Head of caudate nucleus (tissue), 42 donors: ENCODE measurements at places on chromosomes 7 and 10.

DNA sequence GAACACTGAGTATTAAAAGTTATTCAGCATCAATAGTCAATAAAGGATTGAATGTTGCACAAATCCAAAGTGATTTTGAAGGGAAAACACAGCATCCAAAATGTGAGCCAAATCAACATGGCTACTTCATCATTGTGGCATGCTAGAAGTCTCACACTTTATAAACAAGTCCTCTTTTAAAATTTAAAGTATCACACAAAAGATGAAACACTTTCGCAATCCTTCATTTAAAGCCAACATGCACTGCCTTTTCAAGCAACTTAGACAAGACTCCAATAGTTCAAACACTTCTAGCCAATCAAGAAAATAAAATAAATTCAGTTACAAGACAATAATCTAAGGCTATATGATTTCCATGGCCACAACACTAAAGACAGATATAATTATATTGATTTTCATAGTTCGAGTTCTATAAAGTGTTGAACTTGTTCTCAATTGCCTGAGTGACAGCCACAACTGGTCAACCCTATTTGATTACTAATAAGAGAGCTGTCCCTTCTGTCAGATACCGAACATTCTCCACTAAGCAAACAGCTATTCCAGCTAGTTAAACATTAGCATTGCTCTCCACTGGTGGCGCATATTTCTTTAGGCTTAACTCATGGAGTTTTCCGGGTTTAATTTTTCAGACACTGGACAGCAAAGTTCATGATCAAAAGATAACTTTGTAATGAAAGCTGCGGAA is 8.3 kb downstream of the EBF3 start:
- no peak for DNase-seq

GRCh38 chr7:44849259-44849884 is 1.5 kb upstream of the H2AZ2 start:
- no peak for DNase-seq

DNA sequence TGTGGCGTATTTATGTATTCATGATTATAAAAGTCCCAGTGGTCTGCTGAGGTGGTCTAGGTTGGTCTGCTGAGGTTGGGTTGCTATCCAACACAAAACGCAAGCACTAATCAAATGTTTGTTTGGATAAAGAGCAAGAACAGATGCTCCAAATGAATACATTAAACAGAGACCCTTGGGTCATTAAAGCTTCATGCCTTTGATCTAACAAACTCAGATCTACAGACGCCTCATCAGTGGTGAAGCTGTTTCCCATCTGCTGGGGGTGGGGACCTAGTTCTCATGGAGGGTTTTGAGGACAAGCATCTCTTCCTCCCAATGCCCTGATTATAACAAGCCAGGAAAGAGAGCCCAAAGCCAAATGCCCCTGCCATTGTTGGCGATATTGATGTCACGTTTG is 786.7 kb downstream of the NRG3 start:
- no peak for DNase-seq

DNA sequence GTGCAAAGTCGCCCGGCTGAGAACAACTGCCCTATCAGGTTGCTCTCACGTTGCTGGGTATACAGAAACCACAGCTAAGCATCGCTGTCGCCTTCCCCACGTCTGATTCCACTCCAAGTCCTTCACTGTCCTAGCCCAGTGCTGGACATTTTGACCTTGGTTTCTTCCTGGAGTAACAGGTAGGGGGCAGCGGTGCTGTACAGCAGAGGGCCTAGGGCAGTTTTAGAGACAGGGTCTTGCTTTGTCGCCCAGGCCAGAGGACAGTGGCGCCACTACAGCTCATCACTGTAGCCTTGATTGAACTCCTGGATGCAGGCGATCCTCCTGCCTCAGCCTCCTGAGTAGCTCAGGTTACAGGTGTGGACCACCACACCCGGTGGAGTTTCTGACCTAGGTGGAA is 2.6 kb downstream of the CLDN15 start:
- DNase-seq, result no peak

GRCh38 chr7:33107136-33108066 is 1.8 kb downstream of the RP9 start:
- DNase-seq, result peak; percentile 74

- no peak for DNase-seq
Measured at GRCh38 chr10:121851786-121852185, 76.0 kb downstream of the ATE1 start.

DNA sequence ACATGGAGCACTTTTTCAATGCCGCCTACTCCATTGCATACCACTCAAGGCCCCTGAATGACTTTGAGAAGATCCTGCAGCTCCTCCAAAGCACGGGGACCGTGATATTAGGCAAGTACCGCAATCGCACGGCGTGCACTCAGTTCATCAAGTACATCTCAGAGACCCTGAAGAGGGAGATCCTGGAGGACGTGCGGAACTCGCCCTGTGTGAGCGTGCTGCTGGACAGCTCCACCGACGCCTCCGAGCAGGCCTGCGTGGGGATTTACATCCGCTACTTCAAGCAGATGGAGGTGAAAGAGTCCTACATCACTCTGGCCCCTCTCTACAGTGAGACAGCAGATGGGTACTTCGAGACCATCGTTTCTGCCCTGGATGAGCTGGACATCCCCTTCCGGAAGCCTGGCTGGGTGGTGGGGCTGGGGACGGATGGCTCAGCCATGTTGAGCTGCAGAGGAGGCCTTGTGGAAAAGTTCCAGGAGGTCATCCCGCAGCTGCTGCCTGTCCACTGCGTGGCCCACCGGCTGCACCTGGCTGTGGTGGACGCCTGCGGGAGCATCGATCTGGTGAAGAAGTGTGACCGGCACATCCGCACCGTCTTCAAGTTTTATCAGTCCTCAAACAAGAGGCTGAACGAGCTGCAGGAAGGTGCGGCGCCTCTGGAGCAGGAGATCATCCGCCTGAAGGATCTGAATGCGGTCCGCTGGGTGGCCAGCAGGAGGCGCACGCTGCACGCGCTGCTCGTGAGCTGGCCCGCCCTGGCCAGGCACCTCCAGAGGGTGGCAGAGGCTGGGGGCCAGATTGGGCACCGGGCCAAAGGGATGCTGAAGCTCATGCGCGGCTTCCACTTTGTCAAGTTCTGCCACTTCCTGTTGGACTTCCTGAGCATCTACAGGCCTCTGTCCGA is 12.7 kb upstream of the ATP6V0E2 start:
- DNase-seq, result no peak

DNA sequence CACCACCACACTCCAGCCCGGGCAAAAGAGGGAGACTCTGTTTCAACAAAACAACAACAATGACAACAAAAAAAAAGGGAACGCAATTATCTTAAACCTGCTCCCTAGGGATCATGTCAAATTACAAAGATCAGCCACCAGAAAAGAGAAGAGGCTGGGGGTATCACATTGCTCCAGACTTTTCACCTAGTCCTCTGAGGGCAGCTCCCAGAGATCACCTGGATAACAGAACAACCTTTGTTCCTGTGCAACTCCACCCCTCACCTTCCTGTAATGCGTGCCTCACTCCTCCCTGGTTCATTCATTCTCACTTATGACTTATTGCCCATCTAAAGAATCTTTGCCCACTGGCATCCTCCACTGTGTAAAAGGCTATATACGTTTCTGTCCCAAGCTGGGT is 31.8 kb downstream of the SVOPL start:
- DNase-seq, result no peak

DNA sequence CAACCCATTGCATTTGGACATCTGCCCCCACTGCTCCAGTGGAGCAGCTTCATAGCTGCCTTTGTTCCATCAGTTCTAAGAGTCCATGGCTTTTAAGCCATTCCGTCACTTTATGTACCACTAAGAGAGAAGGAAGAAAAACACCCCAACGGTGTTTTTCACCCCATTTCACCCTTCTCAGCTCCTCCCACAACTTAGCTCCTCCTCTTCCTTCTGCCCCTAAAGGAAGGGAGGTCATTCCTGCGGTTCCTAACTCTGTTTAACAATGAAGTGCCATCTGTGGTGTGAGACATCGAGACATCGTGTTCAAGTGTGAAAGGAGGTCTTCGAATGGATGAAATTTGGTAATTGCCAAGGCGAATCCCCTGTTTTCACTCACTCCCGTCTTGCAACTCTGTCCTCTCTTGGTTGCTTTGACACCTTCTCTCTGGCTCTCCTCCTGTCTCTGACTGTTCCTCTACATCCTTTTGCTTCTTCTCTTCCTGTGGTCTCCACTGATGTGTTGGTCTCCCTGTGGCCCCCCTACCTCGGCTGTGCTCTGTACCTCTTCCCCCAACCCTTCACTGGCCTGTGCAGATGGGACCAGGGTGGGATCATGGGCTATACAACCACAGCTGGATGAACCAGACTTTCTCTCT is 23.0 kb downstream of the SMKR1 start:
- DNase-seq, result no peak
